Endodermal cell (in vitro differentiated cells): ENCODE measurements at places on chromosomes 1 and 21. TPM values are rescaled to one million over a fixed set of nuclear protein-coding genes. Genes with fewer than 3 reads are reported as not detected.

Gene RCC1
- total RNA-seq = 39.7 to 65.3 TPM (median 64.0 TPM) in 3 replicates

Gene ABCA4
- total RNA-seq = 1.7 and 2.2 TPM in 2 replicates

- DNase-seq = no peak
Observed at GRCh38 chr1:22627331-22627730, 9.1 kb upstream of the C1QA start.

DNA sequence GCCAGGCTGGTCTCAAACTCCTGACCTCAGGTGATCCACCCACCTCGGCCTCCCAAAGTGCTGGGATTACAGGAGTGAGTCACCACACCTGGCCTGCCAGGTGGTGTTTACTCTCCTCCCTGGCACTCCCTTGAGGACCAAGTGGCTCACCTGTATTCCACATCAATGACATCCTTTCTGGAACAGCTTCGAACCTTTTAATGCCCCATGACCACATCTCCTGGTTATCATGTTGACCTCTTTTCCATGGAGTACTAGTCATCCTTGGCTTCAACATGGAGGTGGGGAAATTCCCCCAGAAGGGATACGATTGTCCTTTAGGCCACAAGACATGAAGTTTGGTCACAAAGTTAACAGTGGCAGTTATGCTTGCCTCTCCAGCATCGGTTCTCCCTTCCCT, 66.9 kb downstream of the CDC7 start:
- DNase-seq = no peak

DNA sequence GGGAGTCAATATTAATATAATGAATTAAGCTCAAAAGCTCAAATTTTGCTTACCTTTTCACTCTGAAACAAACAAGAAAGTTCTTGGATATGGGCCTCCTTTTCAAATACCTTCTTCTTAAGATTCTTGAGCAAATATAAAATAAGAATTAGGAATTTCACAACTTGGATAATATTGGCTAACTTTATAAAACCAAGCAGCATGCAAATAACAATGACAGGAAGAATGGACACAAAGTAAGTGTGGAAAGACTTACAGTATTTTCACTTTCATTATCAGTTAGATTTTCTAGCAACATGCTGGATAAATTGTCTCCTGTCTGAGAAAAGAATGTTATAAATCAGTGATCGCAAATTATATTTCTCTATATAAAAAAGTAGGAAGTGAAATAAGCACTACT, 13.2 kb downstream of the ODF2L start:
- no peak for DNase-seq

DNA sequence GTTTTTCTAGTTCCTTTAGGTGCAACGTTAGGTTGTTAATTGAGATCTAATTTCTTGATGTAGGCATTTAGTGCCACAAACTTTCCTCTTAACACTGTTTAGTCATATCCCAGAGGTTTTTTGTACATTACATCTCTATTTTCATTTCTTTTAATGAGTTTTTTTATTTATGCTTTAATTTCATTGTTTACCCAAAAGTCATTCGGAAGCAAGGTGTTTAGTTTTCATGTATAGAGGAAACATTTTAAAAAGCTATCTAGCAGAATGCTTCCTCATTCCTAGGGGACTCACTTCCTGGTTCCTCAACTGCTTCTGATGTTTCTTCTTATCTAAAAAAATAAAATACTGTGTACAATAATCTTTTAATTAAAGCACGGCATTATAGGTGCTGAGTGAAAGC, 307.2 kb upstream of the CAMK1G start:
- DNase-seq = no peak
